Left ventricle myocardium superior (tissue), 1 donor: ENCODE measurements at places on chromosomes 16 and 17. TPM values are rescaled to one million over a fixed set of nuclear protein-coding genes. Genes with fewer than 3 reads are reported as not detected.

GRCh38 chr16:88276591-88276990 lies 106.2 kb upstream of the ZNF469 start:
- DNase-seq, result peak; percentile 10

GRCh38 chr17:15233022-15233805 lies 31.9 kb downstream of the PMP22 start:
- no peak for DNase-seq

GRCh38 chr17:4208238-4208637 lies 55.5 kb downstream of the ANKFY1 start:
- DNase-seq, result no peak

EPOP gene
- 0.57 TPM for total RNA-seq

GRCh38 chr16:73891129-73891542 lies 405.5 kb upstream of the PSMD7 start:
- DNase-seq, result no peak

DNA sequence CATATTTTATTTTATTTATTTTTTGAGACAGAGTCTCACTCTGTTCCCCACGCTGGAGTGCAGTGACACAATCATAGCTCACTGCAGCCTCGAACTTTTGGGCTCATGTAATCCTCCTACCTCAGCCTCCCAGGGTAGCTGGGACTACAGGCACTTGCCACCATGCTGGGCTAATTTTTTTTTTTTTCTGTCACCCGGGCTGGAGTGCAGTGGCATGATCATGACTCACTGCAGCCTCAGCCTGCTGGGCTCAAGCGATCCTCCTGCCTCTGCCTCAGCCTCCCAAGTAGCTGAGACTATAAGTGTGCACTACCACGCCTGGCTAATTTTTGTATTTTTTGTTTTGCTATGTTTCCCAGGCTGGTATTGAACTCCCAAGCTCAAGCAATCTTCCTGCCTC lies 17.1 kb downstream of the UNC45B start:
- no peak for DNase-seq

RBBP6 gene
- total RNA-seq, result 26.4 TPM

CSH2 gene
- total RNA-seq, result not detected

SYT17 gene
- 0.64 TPM for total RNA-seq

DNA sequence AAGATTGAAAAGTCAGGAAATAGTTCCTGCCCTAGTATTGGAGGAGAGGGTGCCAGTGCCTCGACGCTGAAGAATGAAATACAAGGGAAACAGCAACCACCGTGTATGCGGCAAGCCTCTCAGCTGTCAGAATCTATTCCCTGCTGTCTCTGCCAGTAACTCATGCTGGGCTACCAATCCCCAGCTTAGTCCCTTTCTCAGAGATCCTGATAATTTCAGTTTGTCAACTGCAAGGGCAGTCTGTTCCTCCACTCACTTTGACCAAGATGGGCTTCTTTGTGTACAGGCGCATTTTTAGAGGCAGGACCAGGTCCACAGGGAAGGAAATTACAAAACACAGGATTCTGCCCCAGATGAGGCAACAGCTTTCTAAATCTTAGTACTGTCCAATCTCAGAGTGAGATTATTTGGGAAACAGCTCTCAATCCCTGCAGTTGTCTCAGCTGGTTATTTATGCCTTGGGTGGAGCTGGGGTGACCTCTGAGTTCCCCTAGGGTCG lies 1.3 kb downstream of the NQO1 start:
- DNase-seq, result no peak

CCDC40 gene
- total RNA-seq, result 5.8 TPM

DNA sequence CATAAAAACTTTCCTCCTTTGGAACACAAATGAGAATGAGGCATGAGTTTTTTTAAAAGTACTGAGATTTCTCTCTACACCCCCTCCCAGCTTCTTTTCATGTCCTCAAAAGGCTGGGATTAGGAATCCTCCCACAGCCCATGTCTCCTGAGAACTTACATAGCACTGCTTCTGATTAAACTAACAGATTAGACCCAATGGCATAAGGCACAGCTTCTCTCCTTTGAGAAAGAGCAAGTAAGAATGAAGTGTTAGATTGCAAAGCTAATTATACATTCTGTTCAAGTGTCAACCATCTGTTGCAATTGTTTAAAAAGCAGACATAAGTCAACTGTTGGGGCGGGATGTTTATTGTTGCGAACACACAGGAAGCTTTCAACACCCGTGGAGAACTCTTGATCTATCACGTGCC lies 715.1 kb downstream of the CDH11 start:
- DNase-seq, result no peak

- no peak for DNase-seq
Measured at GRCh38 chr17:79667121-79667715, 56.4 kb upstream of the RBFOX3 start.

DNA sequence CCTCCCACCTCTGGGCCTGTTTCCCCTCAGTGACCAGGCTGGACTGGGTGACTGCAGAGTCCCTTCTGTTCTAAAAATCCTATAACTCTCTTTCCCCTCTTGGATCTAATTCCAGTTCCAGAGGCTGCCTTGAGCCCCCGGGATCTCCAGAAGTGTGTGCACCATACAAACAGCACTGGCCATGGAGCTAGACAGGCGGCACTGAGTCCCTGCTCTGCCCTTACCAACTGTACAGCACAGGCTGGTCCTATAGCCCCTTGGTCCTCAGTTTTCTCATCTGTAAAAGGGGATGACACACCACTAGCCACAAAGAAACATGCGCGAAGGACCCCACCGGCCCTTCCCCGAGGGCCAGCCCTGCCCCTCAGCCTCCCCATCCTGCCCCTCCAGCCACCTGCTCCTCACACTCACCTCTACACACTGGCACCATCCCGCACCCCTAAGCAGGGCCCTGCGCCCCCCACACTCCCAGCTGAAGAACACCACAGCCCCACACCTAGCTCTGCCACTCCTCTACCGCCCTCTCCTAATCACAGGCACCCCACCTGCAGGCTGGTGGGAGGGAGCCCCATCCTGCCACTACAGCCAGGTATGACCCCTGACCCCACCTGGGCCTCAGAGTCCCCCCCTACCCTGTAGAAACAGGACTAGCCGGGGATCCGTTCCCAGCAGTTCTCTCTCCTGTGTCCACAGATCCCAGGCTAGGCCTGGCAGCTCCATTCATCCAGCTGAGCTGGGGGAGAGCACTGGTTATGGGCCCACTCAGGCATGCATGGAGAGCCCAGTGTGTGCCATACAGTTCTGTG lies 913 bp upstream of the KRT16 start:
- no peak for DNase-seq
